ENCODE measurements at places on chromosomes 4 and X.

DNA sequence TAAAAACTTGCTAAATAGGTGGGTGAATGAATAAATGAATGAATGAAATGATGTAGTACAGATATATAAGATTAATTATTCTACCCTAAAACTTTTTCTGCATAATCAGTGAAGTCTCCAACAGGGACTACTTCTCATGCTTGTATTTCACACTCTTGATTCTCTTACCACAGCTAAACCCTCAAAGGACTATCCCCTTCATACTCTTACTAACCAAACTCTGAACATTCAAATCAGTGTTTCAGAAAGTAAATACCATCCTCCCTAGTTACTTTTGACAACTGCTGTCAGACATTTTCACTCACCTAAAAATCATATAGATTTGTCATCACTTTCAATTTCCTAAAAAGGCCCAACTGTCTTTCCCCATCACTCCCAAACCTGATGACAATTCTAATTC lies 234.3 kb upstream of the HHIP start:
- DNase-seq, result no peak

GRCh38 chr4:83613994-83614393 lies 78.1 kb downstream of the GPAT3 start:
- no peak for DNase-seq

GRCh38 chr4:78370631-78371372 lies 180.8 kb upstream of the ANXA3 start:
- no peak for DNase-seq

DNA sequence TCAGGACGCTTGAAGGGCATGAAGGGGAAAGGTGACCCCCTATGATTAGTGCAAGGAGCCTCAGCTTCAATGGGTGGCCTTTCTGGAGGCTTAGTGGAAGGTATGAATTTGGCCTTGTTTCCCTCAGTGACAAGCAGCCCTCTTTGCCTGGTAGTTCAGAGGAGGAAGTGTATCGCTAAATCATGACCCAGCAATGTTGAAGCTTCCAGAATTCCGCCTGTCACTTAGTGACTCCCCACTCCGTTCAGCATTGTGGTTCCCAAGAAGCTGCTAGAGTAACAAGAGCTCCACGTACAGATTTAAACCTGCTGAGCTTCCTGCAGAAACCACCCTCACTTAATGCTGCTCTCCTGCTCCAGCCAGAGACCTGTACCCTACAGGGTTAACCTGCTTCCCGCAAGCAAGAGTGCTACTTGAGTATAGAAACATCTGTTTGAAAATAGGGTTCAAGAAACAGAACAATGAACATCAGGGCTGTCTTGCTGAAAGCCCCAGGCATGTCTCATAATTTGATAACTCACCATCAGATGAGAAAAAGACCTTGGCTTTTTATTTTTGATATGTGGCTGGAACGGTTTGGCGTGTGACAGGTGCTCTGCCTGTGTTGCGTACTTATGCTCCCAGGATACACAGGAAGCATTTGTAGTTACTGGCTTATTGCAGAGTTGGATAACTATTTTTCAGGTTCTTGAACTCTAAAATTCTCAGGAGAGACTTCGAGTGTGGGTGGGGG lies 105.2 kb downstream of the UCHL1 start:
- DNase-seq, result no peak

- no peak for DNase-seq
These were observed 284.9 kb downstream of the PCDH7 start for GRCh38 chr4:31005037-31005436.

DNA sequence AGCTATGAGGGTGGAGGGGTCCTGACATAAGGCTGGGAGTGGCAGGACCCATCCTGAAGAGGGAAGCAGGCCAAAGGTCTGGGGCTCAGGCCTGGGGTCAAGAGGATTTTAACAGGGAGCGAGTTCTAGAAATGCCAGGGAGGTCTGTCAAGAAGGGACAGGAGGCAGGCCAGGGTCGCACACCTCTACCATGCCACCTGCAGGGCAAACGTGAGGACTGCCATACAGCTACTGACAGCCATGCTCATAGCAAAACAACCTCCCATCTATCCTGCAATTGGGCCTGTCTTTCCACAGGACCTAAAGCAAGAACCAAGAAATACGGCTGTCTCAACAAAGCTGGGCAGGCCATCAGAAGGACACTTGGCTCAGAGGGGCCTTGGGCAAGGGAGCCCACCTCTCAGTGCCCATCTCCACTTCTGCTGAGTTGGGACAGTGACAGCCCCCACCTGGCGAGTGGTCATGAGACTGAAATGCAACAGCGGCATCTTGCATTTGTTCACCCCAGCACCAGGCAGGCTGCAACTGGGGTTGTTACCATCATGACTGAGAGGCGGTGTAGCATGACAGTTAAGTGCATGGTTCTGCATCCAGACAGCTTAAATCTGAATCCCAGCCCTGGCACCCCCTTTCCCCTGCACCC lies 92.7 kb downstream of the WFS1 start:
- DNase-seq, result no peak

- no peak for DNase-seq
These were observed 14.0 kb upstream of the ART3 start for GRCh38 chr4:76060506-76060905.

GRCh38 chr4:133808151-133808550 lies 393.4 kb downstream of the PABPC4L start:
- DNase-seq, result no peak

DNA sequence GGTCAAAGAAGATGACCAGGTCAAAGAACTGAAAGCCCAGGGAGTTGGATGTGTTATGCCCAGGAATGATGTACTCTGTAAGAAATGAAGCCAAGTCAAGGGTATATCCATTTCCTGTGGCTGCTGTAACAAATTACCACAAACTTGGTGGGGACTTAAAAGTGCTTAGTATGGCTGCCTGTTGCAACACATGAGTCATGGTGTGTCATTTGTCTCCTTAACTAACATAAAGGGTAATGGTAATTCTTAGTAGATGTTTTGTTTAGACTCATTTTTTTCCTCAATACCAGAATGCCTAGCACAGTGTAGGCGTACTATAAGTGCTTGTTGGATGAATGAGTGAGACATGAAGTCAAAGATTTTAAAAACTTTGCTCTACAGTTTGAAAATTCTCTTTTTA lies 45.7 kb downstream of the SYTL5 start:
- DNase-seq, result no peak

GRCh38 chrX:53357799-53358530 lies 64.5 kb downstream of the SMC1A start:
- no peak for DNase-seq

DNA sequence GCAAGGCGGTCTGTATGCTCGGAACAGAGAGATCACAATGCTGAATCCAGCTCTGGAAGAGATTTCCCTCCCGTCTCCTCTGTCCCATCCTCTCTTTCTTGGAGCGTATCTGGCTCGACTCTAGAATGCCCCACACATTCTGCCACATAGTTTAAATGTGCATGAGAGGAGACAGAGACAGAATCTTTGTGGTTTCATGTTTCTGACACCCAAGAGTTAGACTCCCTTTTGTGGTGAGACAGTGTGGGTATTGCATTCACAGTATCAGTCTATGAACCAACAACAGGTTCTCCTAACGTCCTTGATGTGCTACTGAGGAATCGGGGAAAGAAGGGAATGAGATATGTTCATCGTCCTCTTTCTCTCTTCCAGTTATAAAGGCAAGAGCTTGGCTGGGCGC lies 25.3 kb downstream of the FAM47E start:
- DNase-seq, result no peak

GRCh38 chr4:94011190-94011589 lies 182.6 kb downstream of the ATOH1 start:
- no peak for DNase-seq

GRCh38 chr4:139266208-139266582 lies 13.8 kb downstream of the MGARP start:
- DNase-seq, result no peak

GRCh38 chr4:154615211-154615610 lies 2.8 kb upstream of the FGG start:
- DNase-seq, result no peak

DNA sequence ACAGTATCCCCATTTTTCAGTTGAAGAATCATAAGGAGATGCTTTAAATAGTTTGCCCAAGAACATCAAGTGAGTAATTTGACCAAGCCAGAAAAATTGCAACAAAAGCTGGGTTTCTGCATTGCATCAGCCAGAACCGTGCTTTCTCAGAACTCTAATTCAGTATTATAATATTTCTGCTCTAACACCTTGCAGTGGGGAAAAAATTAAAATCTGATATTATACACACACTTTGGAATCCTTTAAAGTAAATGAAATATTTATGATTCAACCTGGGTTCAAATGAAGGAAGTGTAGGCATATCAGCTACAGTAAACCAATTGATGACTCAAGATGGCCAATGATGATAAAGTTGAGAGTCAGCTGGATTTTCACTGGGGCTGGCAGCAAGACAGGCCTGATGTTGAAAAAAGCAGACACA lies 387.6 kb upstream of the ZFP42 start:
- DNase-seq, result no peak

DNA sequence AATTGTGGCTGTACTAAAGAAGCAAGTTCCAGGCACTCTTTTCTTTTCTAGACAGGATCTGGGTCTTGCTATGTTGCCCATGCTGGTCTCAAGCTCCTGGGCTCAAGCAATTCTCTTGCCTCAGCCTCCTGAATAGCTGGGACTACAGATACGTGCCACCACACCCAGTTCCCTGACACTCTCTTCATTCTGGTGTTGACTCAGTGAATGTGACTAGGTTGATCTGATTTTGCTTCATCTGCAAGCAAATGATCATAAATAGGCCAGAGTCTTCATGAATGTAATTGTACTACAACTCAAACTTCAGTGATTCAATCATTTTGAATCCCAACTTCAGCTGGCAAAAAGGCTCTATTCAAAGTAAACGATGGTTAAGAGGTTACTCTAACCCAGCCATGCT lies 78.5 kb downstream of the APBB2 start:
- DNase-seq, result no peak

DNA sequence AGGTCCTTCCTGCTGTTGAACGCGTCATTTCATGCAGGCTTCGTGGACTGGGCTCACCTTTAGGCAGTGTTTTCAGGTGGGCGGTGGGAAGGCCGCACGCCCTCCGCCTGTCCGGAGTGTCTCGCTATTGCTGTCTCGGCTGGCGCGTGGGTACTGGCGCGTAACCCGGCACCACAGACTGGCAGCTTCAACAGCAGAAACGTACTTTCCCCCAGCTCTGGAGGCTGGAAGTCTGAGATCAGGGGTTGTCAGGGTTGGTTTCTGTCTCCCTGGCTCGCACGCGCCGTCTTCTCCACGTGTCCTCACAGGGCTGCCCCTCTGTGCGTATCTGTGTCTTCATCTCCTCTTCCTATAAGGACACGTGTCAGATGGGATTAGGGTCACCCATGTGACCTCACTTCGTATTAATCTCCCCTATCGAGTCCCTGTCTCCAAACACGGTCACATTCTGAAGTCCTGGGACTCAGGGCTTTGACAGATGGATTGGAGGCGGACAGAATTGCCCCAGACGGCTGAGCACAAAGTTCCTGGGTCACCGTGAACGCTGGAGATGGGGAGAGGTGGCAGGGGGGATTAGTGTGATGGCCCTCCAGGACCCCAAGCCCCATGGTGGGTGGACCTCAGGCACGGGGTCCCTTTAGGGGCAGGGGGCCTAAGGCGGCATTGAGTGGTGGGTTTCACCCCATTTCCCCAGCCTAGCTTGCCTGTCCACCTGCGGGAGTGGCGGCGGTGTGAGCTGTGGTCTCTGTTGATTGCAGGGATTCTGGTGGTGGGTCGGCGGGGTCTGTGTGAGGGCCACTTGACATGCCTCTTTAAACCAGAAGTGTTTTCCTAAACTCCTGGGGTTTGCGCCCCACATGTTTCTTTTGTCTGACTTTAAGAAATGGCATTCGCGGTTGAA lies 83.4 kb upstream of the LRPAP1 start:
- DNase-seq, result no peak

DNA sequence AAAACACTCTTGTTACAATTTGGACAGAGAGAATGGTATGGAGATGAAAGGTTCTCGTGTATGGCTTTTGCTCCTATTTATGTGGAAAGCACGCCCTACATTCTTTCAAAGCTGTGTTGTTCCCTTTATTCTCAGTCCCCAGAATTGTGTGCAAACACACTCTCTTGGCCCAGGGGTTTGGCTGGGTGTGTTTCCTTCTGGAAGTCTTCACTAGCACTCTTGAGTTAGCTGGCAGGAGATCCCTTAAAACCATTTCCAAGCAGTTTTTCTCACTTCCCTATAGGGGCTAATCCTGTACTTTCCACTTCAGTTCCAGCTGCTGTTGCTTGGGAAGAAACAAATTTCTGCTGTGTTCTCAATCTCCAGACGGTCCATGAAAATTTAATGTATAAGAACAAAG lies 35.1 kb downstream of the FHL1 start:
- DNase-seq, result no peak

DNA sequence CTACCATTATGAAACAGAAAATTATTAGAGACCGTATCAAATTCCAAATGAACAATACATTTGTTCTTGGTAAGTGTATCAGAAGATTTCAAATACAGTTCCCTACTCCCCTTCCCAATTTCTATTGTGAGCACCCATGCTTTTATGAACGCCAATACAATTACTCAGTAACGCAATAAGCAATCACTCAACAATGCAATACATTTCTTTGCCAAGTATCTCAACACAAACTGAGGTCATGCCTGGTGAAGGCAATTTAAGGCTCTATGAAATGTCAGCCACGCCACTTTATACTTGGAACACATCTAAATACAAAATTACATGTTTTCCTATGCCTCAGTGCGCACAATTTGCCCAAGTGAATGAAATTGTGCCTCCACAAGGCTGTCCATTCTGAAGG lies 712 bp downstream of the PNPLA4 start:
- no peak for DNase-seq

DNA sequence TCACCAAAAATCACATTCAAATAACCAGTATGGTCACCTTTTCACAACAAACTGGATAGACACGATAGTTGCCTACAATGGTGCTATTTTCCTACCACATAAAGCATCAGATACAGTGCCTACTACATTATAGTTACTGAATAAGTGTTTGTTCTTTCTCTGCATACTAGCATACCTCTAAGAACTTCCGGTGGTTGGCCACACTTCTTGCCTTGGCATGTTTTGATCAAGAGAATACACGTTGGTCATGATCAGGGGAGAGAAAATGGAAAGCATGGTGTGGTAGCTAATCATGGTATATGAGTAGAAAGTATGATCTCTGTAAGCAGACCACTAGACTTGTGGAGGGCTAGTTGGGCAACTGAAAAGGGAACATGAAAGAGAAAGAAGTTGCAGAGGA lies 322.8 kb upstream of the DIAPH2 start:
- DNase-seq, result no peak

GRCh38 chr4:146857298-146857697 lies 88.4 kb downstream of the TTC29 start:
- no peak for DNase-seq

GRCh38 chr4:2497931-2498330 lies 29.0 kb downstream of the RNF4 start:
- DNase-seq, result peak; percentile 76

DNA sequence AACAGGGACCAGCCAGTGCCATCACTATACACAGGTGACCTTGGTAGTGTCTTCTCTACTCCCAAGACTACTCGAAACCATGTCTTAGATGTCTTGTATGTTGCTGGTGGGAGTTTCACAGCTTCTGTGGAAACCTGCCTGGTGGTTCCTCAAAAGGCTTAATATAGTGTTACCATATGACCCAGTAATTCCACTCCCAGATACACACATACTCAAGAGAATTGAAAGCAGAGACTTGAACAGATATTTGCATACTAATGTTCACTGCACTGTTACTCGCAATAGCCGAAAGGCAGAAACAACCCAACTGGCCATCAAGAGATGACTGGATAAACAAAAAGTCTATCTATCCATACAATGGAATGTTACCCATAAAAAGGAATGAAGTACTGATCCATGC lies 3.1 kb downstream of the TFDP3 start:
- DNase-seq, result no peak

- DNase-seq, result no peak
These were observed 38.6 kb upstream of the GPR101 start for GRCh38 chrX:137072396-137072795.

- no peak for DNase-seq
These were observed 258.6 kb upstream of the AGTR2 start for GRCh38 chrX:115911967-115912366.
